ENCODE measurements at places on chromosomes 1 and 21. TPM values are rescaled to one million over a fixed set of nuclear protein-coding genes. Genes with fewer than 3 reads are reported as not detected.

The C4BPA gene
- not detected for total RNA-seq

The SMG7 gene
- total RNA-seq: 21.0 TPM

DNA sequence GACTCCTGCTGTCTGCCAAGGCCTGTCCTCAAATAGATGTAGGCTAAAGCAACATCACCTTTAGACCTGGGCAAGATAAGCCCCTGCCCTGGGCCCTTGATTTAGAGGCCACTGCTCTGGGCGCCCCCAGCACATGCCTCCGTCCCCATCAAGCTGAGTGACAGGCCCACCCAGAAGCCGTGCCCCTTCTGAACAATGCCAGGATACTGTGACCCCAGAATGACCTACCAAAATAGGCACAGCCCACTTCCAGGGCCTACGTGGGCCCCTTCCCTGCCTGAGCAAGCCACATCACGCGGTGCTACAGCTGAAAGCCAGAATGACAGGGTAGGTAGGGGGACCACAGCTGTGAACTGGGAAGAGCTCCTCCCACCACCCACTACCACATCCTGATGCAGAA, 24.7 kb upstream of the BECN2 start:
- no peak for DNase-seq

GRCh38 chr1:86852782-86853408, 61.0 kb downstream of the SELENOF start:
- no peak for DNase-seq

GRCh38 chr21:33278721-33279120, 12.6 kb downstream of the IL10RB start:
- DNase-seq: no peak
